ENCODE measurements at places on chromosomes 2 and 18.
A peak's percentile ranks its signal among the peaks of the same experiment; 100 is the strongest.

- no peak for DNase-seq
Measured at GRCh38 chr18:13558124-13558523, 168.2 kb downstream of the FAM210A start.

GRCh38 chr2:34723683-34724082, 1124.6 kb upstream of the FAM98A start:
- no peak for DNase-seq

- DNase-seq: no peak
Measured at GRCh38 chr2:164773635-164774034, 68.0 kb downstream of the COBLL1 start.

DNA sequence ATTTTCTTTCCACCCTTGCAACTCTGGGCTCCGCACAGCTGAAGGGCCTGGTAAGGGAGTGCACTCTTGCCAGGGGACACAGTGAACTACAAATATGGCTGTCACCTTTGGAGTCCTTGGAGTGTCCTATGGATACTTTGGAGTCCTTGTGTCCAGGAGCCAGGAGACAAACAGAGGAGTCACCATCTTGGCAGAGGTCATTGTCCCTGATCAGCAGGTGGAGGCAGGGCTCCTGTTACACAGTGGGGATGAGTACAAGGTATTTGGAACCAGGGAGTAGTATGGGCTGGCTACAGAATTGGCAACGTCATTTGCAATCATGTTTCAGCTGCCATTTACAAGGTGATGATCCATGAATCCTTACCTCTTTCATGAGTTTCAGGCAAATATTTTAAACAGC, 132.5 kb downstream of the FAM161A start:
- no peak for DNase-seq

DNA sequence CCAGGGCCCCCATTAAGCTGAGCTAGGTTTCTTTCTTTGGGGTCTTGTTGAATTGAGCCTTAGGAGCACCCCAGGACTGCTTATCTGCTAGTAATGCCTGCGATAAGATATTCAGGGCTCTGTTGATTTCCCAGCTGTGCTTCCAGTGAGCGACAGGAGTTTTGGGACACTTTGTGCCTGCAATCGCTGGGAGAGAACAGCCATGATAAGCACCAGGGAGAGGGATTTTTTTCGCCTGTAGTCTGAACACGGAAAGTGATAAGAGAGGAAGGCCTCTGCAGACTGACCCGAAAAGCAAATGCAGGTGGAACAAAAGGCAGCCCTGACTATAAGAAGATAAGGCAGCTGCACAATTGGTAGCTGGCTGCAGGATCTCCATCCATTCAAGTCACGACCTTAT, 244.3 kb downstream of the CNTNAP5 start:
- no peak for DNase-seq

GRCh38 chr18:58541789-58542425, 87.0 kb downstream of the ALPK2 start:
- peak; percentile 99 for DNase-seq

DNA sequence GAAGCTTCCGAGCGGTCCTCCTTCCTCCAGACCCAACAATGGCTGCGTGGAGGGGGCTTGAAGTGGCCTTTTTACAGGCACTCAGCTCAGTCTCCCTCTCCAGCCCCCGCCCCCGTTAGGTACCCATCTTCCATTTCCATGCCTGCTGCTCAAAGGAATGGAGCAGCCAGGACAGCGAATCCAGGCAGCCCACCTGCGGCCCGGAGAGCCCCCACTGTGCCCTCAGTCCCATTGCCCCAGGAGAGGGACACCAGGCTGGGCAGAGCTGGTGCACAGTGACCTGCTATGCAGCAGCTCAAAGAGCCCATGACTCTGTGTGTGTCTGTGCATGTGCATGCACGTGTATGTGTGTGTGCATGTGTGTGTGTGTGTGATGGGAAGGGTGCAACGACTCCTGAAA, 10.6 kb upstream of the POMC start:
- DNase-seq: no peak

- no peak for DNase-seq
Measured at GRCh38 chr2:60976875-60977561, 40.5 kb upstream of the PEX13 start.

GRCh38 chr2:134718023-134718816, 580 bp downstream of the TMEM163 start:
- DNase-seq: no peak

GRCh38 chr2:200689115-200689514, 103.3 kb downstream of the AOX1 start:
- no peak for DNase-seq

GRCh38 chr2:203849010-203849409, 18.6 kb upstream of the CTLA4 start:
- no peak for DNase-seq

DNA sequence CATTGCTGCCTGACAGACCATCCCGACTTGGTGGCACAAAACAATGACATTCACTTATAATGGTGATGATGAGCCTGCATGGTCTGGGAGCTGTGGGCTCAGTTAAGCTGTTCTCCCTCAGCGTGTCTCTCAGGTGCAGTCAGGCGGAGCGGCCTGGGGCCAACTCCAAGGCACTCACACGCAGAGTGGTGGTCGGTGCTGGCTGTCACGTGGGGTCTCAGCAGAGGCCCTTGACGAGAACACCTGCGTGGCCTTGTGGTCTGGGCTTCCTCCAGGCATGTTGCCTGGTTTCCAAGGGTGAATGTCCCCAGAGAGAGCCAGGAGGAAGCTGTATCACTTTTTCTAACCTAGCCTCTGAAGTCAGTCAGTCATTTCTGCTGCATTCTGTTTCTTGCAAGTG, 29.8 kb downstream of the ARMC9 start:
- DNase-seq: no peak

- DNase-seq: no peak
Measured at GRCh38 chr2:234308813-234309195, 188.1 kb downstream of the ARL4C start.

- DNase-seq: peak; percentile 18
Measured at GRCh38 chr2:133063775-133064174, 393.8 kb upstream of the LYPD1 start.

DNA sequence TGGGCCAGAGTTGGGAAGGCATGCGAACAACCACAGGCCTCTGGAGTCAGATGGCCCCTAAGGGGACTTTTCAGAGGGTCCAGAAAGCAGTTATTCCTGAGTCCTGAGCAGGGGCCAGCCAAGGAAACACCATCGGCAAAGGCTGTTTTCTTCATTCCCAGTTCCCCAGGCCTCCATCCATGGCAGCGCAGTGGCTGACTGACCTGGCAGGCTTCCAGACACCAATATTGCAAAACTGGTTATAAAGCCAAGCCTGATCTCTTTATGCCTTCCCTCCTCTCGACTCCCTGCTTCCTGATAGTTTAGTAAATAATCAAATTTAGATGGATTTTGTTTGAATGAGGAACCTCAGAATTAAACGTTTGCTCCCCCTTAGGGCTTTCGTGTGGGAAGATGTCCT, 133.4 kb upstream of the ITGA6 start:
- no peak for DNase-seq

DNA sequence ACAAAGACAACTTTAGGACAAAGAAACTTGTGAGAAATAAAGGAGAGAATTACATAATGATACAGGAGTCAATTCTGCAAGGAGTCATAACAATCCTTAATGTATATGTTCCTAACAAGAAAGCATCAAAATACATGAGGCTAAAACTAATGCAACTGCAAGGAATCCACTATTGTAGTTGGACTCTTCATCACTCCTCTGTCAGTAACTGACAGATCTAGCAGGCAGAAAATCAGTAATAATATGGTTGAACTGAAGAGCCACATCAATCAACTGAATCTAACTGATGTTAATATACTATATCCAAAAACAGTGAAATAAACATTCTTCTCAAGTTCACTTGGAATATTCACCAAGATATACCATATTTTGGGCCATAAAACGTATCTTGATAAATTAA, 1806.4 kb upstream of the CELF4 start:
- no peak for DNase-seq

DNA sequence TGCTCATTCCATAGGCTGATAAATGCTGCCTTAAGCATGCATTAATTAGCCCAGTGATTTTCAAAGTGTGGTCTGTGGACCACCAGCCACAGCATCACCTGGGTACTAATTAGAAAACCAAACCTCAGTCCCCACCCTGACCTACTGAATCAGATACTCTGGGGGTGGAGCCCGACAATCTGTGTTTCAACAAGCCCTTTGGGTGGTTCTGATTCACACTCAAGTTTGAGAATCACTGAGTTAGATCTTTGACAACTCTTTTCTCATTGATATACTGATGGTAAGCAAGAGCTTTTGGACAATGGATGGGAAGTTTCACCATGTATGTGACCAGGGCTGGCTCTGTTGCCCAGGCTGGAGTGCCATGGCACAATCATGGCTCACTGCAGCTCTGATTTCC, 95.9 kb downstream of the ZCCHC2 start:
- no peak for DNase-seq

- DNase-seq: no peak
Measured at GRCh38 chr2:179081954-179082353, 32.0 kb upstream of the CCDC141 start.

DNA sequence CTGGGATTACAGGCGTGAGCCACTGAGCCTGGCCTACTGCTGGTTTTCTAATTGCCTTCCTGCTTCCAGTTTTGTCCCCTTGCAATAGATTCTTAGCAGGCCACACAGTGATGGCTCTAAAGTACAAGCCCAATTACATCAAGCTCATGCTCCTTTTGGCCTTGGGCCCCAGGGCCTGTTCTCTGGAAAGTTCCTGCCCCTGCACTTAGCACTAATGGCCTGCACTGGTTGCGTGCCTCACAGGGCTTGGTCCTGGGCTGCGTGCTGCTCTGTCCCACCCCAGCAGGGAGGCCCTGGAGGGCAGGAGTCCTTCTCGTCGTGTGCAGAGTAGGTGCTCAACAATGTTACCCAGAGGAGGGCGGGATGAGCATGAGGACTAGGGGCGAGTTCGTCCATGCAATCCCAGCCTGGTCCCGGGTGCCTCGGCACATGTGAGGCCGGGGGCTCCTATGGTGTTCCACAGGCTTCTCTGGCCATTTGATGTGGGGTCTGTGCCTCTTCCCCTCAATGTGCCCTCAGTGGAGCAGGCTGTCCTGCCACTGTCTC, 51.7 kb downstream of the PDCL3 start:
- DNase-seq: no peak

DNA sequence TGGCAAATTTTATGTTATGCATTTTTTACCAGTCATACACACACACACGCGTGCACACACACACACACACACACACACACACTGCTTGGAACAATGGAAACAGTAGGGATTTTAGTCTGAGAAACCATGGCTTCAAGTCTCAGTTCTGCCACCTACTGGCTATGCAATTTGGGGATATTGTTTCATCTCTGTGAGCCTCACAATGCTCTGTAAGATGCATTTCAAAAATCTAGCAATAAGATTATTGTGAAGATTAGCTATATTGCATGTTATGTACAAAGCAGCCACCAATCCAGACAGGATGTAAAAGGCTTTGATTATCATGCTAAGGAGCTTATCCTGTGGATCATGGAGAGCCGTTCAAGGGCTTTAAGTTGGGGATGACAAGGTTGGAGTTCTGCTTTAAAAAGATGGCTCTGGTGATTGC, 401.4 kb downstream of the NBAS start:
- DNase-seq: no peak

- DNase-seq: no peak
Measured at GRCh38 chr2:145421841-145422240, 901.9 kb upstream of the ZEB2 start.

DNA sequence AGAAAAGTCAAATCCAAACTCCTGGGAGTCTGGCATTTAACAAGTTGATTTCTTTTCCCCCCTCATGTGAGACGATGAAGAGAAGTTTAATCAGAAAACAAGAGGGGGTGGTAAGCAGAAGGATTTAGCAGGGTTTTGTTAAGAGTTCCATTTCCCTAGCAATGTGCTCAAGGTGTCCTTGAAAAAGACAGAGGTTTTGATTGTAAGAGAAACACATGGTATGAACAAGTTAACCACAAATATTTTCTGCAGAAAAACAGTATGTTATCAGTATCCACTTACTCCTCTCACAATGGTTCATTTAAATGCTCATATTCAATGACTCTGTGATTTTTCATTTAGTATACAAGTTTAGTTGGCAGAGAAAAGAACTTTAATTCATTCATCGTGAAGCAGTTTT, 26.8 kb downstream of the LAMA1 start:
- DNase-seq: no peak

- no peak for DNase-seq
Measured at GRCh38 chr2:11146076-11146475, 9.2 kb upstream of the SLC66A3 start.

DNA sequence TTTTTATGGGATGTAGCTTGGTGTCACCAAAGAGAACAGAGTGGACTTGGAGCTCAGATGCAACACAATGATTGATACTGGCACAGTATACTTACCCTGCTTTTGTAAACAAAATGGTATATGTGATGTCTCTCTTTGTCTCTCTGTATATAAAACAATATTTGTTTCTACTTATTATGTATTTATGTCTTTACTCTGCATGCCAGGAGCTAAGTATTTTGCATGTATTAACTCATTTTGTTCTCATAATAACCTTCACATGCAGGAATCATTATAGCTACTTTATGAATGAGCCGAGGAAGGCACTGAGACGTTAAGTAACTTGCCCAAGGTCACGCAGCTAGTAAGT, 27.9 kb upstream of the CASP8 start:
- no peak for DNase-seq

DNA sequence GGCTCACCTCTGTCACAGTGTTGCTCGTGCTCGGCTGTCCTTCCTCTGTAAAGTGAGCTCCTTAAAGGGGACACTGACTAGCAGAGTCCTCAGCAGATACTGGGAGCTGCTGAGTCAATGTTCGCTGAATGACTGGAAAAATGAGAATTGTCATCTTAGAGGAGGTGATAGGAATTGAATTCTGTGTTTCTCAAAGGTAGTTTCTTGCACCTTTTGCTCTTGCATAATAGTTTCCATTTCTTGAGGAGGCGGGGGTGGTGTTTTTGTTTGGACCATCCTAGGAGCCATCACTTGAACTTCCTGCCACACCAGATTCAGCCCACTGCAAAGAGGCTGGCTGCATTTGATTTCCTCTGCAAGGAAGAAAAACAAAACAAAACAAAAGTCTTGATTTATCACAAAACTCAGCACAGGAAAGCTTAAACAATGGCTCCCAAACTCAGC, 11.4 kb upstream of the RFX8 start:
- DNase-seq: no peak

DNA sequence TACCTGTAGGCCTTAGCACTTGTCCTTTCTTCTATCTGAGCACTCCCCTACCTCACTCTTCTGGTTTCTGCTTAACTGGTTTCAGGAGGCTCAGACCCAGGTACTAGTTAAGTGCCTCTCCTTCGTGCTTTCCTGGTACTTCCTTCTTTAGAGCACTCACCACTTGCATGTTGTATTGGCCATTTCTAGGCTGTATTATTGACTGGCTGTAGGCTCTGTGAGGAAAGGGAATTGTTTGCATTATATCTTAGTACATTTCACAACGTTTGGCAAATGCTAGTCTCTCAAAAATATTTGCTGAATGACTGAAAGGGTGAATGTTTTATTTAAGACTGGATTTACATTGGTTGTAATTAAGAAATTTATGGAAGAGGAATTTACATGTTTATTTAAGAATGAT, 36.0 kb upstream of the SCN1A start:
- no peak for DNase-seq

All from kidney epithelial cell (primary cell).